ENCODE measurements at places on chromosomes 7 and 10. TPM values are rescaled to one million over a fixed set of nuclear protein-coding genes. Genes with fewer than 3 reads are reported as not detected.

The TDRD1 gene
- total RNA-seq, result 0.31 TPM

The PRLHR gene
- not detected for total RNA-seq

DNA sequence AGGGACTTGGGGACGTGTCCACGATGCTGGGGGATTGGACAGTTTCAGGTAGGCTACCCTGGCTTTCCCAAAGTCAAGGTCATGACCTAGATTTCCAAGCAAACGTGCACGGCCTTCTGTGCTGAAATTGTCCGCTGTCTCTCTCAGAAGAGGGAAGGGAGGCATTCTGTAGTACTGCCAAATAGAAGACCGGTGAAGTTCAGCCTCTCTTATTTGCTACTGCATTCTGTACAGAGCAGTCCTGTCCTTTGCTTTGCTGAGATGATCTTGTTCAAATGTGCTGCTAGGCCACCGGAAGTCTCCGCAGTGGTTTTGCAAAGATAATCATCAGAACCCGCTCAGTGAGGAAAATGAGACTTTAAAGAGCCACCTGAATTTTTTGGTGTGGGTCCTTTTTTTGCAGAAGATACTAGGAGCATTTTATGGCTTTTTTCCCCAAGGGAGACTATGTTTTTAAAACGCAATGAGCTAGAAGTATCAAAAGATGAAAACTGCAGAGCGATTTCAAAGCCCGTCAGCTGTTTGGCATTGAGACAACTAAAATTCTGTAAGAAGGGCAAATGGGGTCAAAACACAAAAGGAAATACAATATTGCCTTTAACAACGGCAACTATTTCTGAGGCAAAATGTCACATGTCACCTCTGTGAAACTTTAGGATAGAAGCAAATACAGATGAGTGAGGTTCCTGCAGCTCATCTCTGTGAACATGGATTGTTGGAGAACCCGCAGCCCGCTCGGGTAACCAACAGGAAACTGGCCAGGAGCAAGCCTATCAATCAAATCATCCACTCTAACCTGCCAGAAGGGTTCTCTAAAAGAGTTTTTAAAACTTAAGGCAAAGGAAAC is 1.3 kb upstream of the NMT2 start:
- no peak for DNase-seq

DNA sequence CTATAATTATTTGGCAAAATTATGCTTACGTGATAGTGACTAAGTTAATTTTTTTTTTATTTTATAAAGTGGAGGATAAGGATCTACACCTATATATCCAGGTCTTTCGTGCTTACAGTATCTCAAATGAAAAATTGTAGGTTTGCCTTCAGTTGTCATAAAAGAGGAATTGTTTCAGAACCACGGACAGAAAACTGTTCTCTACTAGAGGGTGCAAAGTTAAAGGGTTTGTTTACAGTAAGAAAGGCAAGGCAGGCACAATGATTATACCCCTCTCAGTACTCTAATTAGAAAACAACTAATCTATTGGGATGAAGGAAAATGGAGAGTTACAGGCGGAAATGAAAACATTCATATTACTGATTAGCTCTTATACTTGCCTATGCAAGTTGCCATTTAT is 1.5 kb downstream of the PCLO start:
- no peak for DNase-seq

- DNase-seq, result no peak
Observed at GRCh38 chr7:44473295-44473694, 17.2 kb downstream of the NUDCD3 start.
